ENCODE measurements at places on chromosomes 13 and 19.

GRCh38 chr19:280541-281009, 10.6 kb downstream of the PLPP2 start:
- DNase-seq: no peak

DNA sequence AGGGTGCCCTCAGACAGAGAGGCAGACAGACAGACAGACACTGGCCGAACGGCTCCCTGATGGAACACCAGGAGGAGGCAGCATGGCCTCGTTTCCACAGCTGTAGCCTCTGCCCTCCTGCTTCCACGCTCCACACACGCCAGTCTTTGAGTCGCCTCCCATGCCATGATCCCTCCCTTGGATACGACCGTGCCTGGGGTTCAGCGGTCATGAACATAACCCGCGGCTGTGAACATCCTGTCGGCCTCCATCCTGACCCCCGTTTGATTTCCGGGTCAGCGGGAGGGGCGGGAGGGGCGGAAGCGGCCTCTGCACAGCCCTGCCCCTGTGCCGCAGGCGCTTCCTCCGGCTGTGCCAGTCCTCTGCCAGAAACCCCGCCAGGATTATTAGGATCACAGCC, 23.4 kb downstream of the GP6 start:
- no peak for DNase-seq

- DNase-seq: no peak
Observed at GRCh38 chr13:94053986-94054593, 425.4 kb downstream of the DCT start.

GRCh38 chr13:49307365-49307764, 59.6 kb downstream of the CDADC1 start:
- no peak for DNase-seq

GRCh38 chr19:35140207-35140961, 1.8 kb downstream of the FXYD1 start:
- no peak for DNase-seq

DNA sequence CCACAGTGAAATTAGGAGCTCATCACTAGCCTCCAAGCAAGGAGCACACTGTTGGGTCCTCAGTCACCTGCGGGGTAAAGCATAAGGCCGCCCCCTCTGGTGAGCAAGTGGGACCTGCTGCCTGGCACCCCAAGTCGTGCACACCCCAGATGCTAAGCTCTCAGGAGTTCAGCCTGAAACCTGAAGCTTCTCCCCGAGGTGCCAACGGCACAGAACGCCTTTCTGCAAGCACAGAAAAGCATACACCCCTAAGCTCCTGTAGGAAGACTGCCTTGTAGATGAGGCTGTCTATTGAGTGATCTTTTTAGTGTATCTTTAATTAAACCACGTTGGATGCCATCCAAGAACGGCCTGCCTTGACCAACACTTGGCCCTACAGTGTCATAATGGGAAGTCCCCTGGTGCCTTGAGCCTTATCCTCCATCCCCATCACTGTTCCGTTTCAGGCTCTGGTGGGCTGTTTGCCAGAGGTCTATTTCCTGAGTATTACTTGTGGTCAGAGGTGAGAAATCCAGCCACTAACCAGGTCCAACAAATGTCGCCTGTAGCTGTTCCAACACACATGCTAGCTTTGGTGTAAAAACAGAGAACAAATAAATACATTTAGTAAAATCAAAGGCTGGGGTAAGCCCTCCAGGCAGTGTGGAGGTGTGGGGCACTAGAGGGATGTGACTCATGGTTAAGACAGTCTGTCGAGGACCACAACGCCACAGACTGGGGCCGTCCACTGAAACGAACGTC, 44.8 kb downstream of the C13orf42 start:
- DNase-seq: no peak

DNA sequence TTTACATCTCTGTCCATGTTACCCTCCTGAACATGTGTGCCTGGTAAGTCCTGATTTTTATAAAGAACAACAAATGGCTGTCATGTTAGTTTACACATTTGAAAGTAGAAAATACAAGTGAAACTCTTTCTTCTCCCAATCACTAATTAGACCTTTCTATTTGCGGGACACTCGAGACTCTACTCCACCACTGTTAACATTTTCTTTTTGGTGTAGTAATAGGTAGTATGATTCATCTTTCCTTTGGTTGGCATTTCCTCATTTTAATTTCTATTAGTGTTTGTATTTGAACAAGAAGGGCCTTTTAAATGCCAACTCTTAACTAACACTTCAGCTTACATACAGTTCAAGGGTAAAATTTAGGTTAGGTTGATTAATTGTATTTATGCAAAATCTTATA, 371.1 kb downstream of the PCDH9 start:
- no peak for DNase-seq

DNA sequence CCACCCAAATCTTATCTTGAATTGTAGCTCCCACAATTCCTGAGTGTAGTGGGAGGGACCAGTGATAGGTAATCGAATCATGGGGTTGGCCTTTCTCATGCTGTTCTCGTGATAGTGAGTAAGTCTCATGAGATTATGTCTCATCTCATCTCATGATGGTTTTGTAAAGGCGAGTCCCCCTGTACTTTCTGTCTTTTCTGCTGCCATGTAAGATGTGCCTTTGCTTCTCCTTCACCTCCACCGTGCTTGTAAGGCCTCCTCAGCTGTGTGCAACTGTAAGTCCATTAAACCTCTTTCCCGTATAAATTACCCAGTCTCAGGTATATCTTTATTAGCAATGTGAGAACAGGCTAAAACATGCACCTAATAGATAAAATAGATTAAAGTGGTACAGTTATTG, 756.4 kb upstream of the SLITRK5 start:
- no peak for DNase-seq

GRCh38 chr13:29943273-29943672, 92.9 kb upstream of the UBL3 start:
- no peak for DNase-seq
